Stimulated activated CD8-positive, alpha-beta memory T cell treated with anti-CD3 and anti-CD28 coated beads, Interleukin-2, amount 100 ng/mL, for 1 hour (primary cell): ENCODE measurements at places on chromosomes 12 and 14.

DNA sequence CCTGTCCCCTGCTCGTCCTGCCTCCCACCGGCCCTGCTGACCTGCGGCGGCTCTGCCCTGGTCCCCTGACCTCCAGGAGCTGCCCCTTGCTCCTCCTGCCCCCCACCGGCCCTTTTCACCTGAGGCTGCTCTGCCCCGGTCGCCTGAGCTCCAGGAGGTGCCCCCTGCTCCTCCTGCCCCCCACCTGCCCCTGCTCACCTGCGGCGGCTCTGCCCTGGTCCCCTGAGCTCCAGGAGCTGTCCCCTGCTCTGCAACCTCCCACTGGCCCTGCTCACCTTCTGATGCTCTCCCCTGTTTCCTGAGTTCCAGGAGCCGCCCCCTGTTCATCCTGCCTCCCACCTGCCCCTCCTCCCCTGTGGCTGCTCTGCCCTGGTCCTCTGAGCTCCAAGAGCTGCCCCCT is 101.3 kb downstream of the TMEM121 start:
- DNase-seq, result no peak

GRCh38 chr14:98280436-98280835 is 991.6 kb downstream of the BCL11B start:
- DNase-seq, result no peak

DNA sequence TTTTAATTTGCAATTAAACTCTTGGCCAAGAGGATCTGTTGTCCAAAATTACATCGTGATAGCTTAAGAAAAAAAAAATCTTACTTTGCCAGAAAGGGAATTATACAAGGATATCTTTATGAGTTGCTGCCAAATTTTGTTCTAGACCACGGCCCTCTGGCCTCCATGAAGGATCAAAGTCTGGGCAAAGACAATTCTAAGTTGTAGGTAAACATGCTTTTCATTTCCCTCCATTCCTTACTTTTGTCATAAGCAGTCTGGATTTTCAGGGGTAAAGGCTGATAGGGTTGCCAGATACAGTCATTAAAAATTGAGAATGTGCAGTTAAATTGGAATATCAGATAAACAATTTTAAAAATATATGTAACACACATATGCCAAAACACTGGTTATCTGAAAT is 135.1 kb downstream of the MON2 start:
- DNase-seq, result no peak

DNA sequence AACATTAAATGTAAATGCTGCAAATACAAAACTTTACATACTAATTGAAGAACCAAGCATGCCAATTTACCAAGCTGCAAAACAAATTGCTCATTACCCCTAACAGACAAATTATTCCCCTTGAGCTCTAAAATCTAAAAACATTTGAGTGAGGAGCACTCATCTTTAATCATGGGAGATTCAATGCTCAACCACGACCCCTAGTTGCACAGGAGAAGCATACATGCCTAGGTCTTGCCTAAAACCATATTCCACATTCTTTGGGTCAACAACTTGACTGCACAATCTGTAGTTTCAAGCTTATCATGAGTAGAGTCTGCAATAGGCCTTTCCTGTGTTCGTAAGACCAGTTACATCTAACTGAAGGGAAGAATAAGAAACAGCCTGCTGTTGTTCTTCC is 69.7 kb downstream of the MGAT4C start:
- DNase-seq, result no peak

GRCh38 chr12:107702106-107702505 is 16.5 kb downstream of the PWP1 start:
- no peak for DNase-seq

- DNase-seq, result no peak
Measured at GRCh38 chr14:94031883-94032279, 5.7 kb downstream of the OTUB2 start.

DNA sequence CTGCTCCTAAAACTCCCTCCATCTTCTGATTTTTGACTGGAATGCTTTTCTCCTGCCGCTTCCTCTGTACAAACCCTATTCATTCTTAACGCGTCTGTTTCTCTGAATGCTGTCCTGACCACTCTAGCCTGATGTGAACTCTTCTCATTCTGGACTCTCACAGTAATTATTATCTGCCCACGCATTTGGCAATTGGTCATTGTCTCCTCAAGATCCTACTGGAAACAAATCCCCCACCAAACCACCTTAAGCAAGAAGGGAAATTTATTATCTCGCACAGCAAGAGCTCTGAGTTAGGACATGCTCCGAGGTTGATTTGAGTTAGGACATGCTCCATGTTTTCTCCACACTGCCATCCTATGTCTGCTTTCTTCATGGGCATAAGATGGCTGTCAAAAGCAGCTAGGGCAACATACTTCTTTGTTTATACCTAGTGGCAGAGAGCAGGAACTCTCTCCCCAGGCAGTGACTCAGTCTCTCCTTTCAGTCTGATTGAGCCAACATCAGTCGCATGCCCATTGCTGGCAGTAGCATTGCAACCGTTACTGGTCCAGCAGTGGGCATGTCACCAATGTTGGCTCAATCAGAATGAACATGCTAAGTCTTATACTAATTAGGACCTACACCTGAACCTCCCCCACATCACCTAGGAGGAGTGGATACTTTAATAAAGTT is 102.2 kb downstream of the SSPN start:
- no peak for DNase-seq

DNA sequence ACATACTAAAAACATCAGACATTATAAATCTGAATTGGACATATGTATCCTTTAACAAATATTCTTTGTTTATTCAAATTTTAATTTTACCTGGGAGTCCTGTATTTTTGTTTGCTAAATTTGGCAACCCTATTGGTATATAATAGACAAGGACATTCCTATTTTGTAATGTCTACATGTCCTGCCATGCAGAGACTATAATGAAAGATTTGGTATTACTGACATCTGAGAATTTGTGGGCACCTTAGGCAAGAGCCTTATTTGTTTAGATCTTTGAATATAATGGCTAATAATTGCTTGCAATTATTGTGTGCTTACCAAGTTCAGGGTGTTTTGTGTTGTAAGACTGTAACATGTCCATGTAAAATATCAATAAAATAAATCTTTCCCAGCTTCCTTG is 334.4 kb downstream of the KCNH5 start:
- no peak for DNase-seq

DNA sequence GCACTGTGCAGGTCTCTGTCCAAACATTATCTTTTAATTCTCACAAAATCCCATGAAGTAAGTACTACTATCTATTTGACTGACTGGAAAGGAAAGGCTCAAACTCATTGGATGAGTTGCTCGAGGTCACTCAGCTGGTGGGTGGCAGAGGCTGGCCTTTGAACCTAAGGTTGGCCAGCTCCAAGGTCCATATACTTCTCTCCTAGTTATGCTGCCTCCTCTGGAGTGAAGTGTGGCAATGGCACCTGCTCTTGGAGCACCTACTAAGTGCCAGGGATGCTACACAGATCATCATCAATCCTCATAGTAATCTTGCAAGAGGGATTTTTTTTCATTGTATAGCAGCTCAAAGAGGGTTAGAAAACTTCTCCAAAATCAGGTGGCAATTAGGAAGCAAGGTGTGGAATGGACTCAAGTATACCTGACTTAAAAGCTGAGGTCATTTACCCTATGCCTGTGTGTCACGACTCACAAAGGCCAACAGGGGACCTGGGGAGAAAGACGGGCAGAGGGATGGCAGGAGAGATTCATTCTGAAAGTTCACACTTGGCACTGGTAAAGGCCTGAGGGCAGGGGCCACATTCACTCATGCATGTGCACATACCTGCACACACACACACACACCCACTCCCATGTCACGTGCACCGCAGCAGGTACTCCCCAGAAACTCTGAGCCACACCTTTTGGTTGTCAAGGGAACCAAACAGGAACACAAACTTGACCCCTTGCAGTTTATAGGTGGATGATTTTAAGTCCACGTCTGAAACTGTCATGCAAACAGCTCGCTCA is 146.4 kb downstream of the FOXN3 start:
- DNase-seq, result no peak

GRCh38 chr12:1925684-1926006 is 7.2 kb upstream of the CACNA2D4 start:
- DNase-seq, result no peak

DNA sequence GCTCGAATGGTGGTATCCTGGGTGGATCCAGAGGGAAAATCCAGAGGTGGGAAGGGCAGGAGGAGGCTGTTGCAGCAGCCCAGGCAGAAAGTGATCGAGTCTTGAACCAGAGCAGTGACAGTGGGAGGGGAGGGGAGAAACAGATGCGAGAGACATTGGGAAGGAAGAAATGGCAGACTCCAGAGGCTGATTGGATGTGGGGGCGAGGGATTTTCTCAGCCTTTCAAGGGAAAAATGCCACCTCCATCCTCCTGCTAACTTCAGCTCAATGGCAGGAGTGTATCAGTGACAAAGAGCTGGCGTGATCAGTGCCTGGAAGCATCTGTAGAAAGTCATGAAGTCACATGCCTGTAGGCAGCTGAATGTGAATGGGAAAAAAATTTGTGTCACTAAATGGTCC is 38.6 kb upstream of the NRXN3 start:
- DNase-seq, result no peak

DNA sequence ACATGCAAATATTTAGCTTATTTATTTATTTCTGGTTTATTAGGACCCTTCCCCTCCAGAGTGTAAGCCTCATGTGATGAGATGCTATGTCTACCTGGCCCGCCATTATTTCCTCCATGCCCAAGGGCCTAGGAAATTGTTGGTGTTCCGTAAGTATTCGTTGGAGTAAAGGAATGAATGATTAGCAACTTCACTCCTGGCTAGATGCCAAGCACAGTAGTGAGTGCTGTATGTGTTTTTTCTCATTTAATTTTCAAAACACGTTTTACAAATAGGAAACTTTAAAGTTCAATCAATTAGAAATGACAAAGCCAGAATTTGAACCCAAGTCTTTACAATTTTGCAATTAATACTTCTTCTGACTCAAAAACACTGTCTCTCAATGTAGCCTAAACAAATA is 253.8 kb downstream of the BCAT1 start:
- no peak for DNase-seq

DNA sequence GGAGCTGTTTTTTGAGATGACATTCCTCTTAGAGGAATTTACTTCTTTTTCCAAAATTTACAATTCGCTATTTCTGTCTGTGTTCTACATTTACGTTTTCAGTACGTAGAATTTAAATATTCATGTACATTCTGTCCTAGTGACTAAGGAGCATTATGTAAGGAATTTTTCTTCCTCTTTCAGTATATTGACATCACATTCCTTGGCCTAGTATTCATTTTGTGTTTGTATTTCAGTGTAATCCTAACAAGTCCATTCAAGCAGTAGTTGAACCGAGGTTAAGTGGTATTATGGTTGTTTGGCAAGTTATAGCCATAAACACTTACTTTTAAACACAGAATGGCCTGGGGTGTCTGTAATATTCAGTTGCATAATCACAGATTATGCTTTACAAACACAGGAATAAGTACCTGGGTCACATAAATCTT is 465.2 kb downstream of the PCNX1 start:
- no peak for DNase-seq

GRCh38 chr12:31406345-31406744 is 80.4 kb upstream of the SINHCAF start:
- DNase-seq, result no peak

GRCh38 chr14:93301821-93302447 is 30.9 kb downstream of the BTBD7 start:
- no peak for DNase-seq
